ENCODE measurements at places on chromosomes 2 and 18. TPM values are rescaled to one million over a fixed set of nuclear protein-coding genes. Genes with fewer than 3 reads are reported as not detected.
A peak's percentile ranks its signal among the peaks of the same experiment; 100 is the strongest.

The SLC8A1 gene
- 0.01 TPM for polyA plus RNA-seq

The TRPM8 gene
- polyA plus RNA-seq: 0.06 TPM

DNA sequence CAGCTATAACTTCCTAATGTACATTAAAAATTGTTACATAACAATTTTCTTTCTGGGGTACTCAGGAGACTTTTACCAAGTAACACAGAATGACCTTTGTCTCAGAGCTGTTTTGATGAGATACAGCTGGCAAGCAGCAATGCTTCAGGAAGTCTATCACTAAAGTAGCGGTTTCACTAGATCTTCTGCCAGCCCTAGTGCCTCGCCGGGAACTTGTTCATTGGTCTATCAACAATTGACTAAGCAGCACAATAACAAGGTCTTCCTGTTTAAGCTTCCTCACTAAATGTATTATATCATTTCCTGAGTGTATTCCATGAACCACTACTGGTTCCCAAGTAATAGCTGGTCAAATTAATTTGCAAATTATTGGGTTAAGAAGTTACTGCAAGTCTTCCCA lies 69.2 kb downstream of the TRIP12 start:
- peak; percentile 30 for DNase-seq

GRCh38 chr18:36469461-36469860 lies 171.9 kb downstream of the FHOD3 start:
- no peak for DNase-seq

DNA sequence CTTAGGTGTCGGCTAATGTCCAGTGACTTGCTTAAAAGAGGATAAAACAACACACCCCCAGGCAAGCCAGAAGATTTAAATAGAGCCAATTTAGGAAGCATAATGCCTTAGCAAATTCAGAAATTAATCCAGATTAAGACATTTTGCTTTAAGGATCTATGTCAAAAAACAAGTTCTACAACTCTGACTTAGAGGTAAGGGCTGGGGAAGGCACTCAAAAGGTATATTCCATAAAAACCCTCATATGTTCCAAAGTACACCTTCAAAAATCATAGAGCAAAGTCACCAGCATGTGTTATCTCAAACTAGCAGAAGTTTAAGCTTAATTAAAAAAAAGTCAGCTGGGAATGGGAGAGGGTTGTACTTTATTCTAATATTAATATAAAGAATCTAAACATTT lies 206.4 kb downstream of the NOL4 start:
- no peak for DNase-seq

- DNase-seq: no peak
Measured at GRCh38 chr2:215831296-215831913, 181.9 kb downstream of the MREG start.

DNA sequence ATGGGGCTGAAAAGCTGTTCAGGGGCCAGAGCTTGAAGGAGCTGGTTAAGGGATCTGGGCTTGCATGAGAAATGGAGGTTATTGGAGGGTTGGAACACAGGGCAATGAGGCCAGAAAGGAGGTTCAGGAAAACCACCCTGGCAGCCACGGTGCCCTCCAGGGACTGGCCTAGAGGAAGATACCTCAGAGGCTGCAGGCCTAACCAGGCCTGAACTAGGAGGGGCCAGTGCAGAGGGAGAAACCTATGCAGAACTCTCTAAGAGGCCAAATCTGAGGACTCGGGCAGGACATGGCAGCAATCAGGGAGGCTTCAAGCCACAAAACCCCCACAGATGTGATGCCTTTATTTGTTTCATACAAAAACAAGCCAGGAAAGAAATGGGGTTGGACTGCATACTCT lies 66.8 kb downstream of the BIN1 start:
- no peak for DNase-seq

DNA sequence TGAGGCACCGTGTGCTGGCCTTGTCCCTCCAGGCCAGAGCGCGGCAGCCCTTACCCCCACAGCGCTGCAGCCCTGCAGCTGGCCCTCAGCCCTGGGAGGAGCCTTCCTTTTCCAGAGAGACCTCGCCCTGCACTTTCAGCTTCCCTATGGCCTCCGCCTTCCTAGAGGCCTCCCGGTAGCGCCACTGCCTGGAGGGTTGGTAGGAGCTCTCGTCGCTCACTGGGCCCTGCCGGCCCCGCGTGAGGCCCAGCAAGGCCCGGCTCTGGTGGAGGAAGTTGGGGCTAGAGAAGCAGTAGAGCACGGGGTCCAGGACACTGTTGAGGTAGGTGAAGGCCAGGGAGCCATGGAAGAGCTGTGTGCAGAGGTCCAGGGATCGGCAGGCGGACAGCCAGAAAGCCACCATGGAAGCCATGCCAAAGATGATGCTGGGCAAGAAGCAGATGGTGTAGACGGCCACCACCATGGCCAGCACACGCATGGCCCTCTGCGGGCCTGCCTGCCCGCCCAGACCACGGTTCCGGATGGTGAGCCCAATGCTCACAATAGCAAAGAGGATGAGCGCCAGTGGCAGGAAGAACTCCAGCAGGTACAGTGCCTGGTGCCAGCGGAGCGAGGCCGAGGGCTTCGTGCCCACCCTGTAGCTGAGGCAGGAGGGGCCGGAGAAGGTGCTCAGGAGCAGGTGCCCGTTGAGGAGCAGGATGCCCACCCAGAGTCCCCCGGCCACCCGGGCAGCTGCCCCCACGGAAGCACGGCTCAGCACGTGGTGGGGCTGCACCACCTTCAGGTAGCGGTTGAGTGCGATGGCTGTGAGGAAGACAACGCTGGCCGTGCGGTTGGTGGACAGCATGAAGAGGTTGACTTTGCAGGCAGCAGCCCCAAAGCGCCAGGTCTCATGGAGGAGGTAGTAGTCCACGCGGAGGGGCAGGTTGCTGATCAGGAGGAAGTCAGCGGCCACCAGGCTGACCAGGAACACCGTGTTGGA lies 821 bp downstream of the OXER1 start:
- no peak for DNase-seq

DNA sequence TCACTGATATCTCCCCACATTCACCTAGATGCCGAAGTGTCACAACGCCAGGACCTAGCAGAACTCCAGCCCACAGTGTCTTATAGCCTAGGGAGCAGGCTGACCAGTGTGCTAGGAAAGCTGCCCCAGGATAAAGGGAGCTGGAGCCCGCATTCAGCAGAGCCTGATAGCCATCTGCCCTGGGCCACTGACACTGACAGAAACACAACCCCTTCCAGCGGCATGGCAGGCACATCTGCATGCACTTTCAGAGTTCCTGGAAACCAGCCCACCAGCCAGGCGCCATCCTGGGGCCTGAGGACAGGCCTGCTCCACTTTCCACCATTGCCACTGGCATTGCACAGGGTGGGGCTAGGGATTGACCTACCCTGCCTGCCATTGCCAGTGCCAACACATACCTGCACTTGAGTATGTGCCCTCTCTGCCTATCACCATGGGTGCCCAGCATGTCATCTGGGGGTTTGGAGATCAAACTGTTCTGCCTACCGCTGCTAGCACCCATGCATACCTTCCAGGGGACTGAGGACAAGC lies 290.1 kb upstream of the KLHL14 start:
- no peak for DNase-seq

DNA sequence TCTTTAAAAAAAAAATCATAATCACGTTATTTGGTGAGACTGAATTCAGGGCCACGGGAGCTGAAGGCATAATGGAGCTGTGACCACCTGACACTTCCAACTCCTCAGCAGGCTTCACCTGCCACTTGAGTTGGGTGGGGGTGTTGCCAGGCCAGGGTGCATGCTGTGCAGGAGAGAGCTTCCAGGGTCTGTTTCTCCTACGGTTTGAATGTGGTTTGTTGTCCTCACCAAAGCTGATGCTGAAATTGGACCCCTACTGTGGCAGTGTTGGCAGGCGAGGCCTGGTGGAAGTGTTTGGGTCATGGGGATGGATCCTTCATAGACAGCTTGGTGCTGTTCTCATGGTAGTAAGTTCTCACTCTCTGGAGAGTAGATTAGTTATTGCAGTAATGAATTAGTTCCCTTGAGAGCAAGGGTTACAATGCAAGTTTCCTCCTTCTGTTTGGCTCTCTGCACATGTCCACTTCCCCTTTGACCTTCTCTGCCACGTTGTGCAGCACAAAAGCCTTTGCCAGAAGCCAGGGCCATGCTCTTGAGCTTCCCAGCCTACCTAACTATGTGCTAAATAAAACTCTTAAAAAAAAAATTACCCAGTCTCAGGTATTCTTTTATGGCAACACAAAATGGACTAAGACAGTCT lies 38.3 kb upstream of the ANKRD44 start:
- no peak for DNase-seq

DNA sequence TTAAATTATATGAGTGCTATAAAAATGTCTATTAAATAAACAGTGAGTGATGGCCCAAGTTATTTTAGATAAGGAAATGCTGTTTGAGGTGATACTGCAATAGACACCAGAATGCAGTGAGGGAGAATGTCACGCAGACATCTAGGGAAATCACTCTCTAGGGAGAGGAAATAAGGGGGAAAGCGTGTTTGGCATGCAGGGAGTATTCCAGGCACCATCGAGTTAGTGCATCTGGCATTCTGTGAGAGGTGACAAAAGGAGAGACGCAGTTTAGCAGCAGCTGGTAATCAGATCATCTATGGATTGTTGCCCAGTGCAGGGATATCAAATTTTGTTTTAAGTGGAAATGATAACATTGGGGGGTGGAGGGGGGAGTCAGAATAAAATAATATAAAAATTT lies 175.4 kb upstream of the NETO1 start:
- DNase-seq: no peak

The SNORC gene
- polyA plus RNA-seq: not detected

The G6PC2 gene
- polyA plus RNA-seq: not detected

The SPHKAP gene
- polyA plus RNA-seq: not detected

DNA sequence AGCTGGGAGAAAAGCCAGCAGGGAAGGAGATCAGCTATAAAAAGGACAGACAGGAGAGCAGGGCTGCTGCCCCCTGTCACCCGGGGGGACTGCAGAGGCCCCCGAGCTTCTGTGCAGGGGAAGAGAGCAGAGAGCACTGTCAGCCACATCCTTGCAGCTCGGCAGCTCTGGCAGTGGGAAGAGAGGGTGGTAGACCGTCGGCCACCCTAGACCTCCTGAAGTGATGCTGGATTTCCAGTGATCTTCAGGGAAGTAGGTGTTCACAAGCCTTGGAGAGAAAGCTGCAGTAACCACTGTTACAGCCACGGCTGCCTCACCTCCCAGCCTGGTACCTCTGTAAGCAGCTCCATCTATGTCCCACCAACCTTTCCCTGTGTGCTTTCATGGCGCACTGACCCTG lies 134.9 kb downstream of the TFCP2L1 start:
- DNase-seq: no peak

Measured in immature natural killer cell (primary cell).